ENCODE measurements at places on chromosomes 3 and 15.
A peak's percentile ranks its signal among the peaks of the same experiment; 100 is the strongest.

- DNase-seq: no peak
These were observed 451.5 kb upstream of the PPP2R3A start for GRCh38 chr3:135514060-135514448.

DNA sequence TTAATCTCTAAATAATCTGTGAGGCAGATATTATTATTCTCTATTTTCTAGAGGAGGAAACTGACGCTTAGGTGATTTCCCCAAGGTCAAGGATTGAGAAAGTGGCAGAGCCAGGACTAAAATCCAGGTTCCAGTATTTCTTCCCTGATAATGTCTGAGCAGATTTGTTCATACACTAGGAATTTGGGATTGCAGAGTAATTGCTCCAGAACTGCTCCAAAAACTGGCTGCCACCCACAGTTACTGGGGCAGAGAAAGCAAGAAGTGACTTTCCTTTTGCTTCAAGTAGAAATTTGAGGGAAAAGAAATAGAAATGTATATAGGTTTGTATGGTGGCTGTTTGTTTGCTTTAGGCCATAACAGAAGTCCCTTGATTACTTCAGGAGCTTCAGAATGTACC is 60.6 kb downstream of the SLC12A8 start:
- DNase-seq: no peak

- DNase-seq: no peak
These were observed 120.9 kb downstream of the CACNA2D3 start for GRCh38 chr3:54243056-54243931.

GRCh38 chr15:57752436-57752835 is 45.9 kb downstream of the POLR2M start:
- no peak for DNase-seq

DNA sequence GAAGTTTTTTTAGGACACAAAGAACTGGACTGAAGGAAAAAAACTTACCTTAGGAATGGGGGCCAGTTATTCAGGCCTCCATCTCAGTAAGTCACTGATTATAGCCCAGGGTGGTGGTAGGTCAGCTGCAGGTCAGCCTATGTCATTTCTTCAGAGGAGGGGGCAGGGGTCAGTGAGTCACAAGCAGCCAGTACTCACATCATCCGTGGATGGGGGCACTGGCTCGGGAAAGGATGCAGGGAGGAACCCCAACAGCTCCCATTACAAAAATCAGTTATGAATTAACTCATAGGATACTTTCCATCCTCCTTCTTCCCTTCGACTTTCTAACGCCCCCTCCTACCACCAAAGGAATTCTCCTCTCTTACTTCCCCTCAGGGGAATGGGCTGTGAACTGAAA is 578.3 kb downstream of the PDCD6IP start:
- no peak for DNase-seq

DNA sequence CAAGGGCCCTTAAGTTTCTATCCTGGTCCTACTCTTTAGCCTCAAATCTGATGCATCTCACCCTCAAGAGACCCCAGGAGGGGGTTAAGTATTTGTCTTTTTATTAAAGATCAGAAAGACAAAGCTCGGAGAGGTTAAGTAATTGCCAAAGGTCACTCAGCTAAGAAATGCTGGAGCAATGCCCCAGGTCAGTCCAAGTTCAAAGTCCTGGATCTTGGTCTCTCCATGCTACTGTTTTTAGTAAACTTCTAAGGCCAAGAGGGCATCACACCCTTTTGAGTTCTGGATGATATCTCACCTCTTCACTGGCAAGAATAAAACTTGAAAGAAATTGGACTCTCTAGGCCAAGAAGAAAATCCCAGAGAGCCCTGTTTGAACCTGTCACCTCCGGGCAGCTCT is 488.6 kb downstream of the MAGI1 start:
- no peak for DNase-seq

DNA sequence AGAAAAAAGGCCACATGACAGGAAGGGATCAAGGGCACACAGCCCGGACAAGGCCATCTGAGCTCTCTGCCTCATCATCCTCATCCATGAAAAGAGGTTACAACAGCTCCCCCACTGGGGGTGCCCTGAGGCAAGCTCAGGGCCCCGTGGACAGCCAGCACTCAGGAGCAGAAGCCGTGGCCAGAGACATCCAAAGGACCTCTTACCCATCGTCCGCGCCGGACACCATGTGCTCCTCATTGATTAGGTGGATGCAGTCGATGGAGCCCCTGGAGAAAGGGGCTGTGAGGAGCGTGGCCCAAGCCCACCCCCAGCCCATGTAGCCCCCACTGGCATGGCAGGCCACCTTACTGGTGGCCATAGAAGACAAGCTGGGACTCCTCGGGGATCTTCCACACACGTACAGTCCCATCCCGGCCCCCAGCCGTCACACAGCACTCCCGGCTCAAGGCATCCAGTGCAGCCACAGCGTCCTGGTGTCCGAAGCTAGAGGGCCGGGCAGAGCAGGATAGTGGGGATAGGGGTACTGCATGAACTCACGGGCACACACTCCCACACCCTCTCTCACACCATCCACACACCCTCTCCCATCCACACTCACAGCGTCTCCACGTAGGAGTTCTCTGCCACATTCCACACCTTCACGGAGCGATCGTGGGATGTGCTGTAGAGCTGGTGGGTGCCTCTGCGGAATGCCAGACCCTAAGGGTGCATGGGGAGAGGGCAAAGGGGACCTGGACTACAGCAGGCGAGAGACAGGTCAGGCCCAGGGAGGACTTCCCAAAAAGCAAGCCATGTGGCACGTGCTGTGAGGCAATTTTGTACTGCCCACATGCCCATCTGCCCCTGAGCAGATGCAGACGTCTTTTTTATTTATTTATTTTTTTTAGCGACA is 6.5 kb downstream of the RRP9 start:
- DNase-seq: no peak

- DNase-seq: peak; percentile 44
These were observed 7.9 kb upstream of the CYP11A1 start for GRCh38 chr15:74375303-74375693.

DNA sequence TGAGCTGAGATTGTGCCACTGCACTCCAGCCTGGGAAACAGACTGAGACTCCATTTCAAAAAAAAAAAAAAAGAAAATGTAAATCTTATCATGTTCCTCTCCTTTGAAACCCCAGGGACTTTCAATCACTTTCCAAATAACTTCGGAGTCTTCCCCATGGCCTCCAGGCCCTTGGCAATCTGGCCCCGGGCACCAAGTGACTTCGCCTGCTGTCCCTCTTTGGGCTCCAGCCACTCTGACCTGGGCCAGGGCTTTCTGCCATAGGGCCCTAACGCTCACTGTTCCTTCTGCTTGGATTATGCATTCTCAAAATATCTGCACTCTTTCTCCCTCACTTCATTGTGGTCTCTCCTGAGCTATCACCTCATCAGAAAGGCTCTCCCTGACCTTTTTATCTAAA is 260.9 kb downstream of the KLF13 start:
- DNase-seq: no peak

- DNase-seq: no peak
These were observed 2.3 kb upstream of the TLE3 start for GRCh38 chr15:70099967-70100473.

DNA sequence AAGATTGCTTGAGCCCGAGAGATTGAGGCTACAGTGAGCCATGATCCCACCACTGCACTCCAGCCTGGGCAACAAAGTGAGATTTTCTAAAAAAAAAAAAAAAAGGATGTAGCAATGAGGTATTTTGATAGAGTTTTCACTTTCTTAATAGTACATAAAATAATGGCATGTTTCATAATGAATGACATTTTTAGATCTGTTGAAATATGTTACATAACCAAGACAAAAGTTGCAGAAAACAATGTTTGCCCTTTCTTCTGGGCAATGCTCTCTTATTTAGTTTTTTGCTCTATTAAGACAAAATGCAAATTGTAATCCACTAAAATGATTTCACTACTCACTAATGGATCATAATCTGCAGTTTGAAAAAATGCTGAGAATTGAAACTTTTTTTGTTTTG is 4.4 kb upstream of the MAPK6 start:
- DNase-seq: no peak

DNA sequence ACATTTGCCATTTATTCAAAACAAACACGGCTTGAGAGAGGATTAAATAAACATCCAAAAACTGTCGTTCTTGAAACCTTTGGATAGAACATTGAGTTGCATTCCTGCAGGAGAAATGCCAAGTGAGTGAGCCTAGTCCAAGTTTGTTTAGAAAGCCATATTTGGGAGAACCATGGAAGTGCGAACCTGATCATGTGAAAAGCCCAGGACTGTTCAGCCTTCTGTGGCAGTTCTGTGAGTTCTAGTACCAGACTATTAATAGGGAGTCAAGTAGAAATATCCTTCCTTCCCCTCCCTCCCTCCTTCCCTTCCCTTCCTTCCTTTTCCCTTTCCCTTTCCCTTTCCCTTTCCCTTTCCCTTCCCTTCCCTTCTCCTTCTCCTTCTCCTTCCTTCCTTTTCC is 470.4 kb downstream of the LPP start:
- peak; percentile 41 for DNase-seq

DNA sequence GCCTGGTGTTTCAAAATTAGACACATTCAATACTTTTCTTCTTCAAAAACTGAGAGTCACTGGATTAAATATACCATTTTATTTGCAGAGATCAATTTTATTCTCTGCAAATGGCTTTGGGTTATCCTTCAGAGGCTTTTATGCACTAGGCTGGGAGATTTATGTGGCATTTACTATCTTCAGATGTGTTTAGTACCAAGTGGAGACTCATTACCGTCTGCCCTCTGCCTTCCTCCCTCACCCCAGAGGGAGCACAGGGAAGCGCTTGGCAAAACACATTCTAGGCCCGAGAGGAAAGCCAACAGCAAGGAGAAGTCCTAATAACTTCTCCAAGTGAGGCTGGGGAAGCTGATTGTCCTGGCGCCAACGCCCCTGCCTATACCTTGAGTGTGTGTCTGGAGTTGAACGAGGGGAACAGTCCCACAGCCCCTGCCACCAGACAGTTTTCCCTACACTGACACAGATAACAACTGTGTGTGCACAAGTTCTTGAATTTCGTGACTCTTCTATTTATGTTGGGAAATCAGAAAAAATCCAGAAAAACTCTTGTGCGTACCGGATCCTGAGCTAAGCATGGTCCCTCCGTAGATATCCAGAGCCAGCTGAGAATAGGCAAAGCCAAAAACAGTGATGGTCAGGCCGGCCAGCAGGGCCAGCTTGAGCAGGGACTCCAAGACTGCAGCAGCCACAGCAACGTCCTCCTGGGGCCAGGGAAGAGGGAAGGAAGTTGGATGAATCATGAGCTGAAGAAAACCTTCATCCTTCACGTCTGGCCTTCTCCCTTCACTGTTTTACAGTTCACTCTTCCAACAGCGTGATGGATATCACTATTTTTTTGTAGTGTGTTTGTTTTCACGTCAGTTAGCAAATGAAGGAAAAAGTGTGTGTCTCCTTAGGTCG is 26.6 kb downstream of the RFT1 start:
- DNase-seq: no peak

DNA sequence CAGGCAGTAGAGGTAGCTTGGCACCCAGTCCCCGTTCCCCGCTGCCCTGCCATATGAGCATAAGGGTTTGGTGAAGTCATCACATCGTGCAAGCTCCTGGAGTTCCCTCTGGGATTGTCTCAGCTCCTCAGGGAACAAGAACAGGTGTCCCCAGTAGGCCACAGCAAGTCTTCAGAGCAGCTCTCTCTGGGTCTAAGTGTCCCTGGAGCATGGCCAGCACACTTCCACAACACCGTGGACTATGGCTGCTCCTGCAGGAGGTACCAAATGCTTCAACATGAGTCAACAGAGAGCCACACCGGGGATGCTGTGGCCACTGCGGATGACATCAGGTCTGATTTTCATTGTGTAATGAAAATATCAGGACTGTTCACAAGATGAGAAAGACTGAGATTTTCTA is 23.1 kb downstream of the ABHD6 start:
- DNase-seq: no peak

GRCh38 chr3:126342991-126343648 is 14.1 kb downstream of the KLF15 start:
- no peak for DNase-seq

GRCh38 chr3:135014566-135014965 is 219.5 kb downstream of the EPHB1 start:
- no peak for DNase-seq

DNA sequence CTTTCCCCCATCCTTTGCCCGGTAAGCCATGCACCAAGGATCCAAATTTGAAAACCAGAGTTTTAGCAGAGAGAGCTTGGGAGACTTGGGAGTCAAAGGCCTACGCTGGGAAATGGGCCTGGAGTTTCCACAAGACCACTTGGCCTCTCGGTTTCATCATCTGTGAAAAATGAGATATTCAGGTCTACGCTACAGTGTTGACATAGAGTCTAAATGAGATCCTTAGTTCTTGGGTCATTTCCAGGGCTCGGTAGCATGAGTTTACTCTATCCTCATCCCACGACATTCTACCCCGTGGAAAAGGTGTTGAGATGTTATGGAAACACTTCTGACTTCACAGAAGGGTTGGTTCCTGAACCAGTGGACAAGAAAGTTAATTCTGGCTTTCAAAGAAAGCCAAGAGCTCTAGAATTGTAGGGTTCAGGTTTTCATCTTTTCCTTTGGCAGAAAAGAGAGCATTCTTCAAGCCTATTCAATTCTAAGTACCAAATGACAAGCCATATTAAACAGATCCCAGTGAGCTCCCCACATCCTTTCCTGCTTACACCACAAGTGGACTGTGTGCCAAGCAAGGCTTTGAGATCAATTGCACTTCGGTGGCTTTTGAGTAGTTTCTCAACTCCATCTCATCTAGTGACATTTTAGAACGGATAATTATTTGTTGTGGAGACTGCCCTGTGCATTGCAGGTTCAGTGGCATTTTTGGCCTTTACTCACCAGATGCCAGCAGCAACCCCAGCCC is 219.7 kb downstream of the SLCO3A1 start:
- DNase-seq: no peak

DNA sequence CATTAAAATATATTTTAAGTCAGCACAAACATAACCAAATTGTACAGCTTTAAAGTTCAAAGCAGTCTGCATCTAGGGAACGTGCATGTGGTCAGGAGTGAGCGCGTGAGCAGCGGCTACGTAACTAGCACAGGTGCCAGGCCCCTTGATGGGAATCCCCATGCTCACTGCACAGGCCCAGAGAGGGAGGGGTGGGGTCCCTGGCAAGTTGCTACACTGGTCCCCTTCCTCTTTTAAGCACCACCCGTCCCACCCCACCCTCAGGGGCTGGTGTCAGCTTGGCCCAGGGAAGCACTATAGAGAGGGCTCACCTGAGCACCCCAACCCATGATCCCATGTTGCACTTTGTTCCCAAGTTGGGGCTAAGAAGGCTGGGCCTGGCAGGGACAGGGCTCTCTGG is 835 bp upstream of the GMPPB start:
- no peak for DNase-seq

DNA sequence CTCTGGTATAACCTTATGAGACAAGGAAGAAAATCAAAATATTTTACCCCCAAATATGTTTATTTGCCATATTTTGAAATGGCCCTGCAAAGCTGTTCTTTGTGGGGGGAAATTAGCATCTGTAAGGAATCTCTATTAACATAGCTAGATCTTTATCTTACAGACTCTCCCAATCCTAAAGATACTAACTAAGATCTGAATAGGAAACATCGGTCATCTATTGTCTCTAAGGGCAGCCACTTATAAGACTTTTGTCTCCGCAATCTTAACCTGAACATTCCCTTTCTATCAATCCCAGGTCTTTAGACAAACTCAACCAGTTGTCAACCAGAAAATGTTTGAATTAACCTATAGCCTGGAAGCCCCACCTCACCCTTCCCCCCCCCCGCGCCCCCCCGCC is 21.2 kb downstream of the UMPS start:
- no peak for DNase-seq

GRCh38 chr3:126349611-126350501 is 7.4 kb downstream of the KLF15 start:
- DNase-seq: no peak

GRCh38 chr3:36680952-36681351 is 83.4 kb downstream of the DCLK3 start:
- no peak for DNase-seq

All from thoracic aorta (tissue), 2 donors.